ENCODE measurements at places on chromosomes 16 and 17. TPM values are rescaled to one million over a fixed set of nuclear protein-coding genes. Genes with fewer than 3 reads are reported as not detected.

Gene MBTPS1
- 121 TPM for total RNA-seq

Gene STH
- total RNA-seq, result not detected

Gene SKAP1
- not detected for total RNA-seq

Gene C17orf113
- total RNA-seq, result 0.26 TPM

Gene CACNA1G
- total RNA-seq, result 0.37 TPM

Gene CD300A
- not detected for total RNA-seq

Gene DLX3
- total RNA-seq, result 0.26 TPM

Gene AKTIP
- 24.4 TPM for total RNA-seq

Gene GPR139
- not detected for total RNA-seq

Gene KRTAP3-2
- not detected for total RNA-seq

Gene AOC2
- 0.40 TPM for total RNA-seq
